Activated CD8-positive, alpha-beta memory T cell treated with anti-CD3 and anti-CD28 coated beads for 24 hours (primary cell): ENCODE measurements at places on chromosomes 12 and 14.

- no peak for DNase-seq
These were observed 19.4 kb upstream of the A2M start for GRCh38 chr12:9134981-9135628.

DNA sequence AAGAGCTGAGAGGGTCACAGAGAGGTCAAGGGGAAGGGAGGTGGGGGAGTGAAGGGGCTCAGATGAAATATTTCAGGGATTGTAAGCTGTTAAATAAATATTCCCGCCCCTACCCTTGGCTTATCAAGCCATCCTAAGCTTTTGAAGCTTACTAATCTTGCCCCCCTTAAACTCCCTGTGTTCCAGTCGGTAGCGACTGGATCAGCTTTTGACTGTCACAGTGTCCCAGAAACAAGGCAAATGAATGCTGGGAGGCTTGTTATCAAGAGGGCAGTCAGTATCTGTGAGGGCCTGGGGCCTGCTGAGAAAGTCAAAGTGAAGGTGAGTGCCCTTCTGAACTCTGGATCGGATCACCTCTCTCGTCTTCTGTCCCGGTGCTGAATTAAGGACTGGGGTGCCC is 128.1 kb downstream of the DACT1 start:
- DNase-seq, result no peak

GRCh38 chr14:94897561-94897960 is 127.6 kb upstream of the GSC start:
- DNase-seq, result no peak

DNA sequence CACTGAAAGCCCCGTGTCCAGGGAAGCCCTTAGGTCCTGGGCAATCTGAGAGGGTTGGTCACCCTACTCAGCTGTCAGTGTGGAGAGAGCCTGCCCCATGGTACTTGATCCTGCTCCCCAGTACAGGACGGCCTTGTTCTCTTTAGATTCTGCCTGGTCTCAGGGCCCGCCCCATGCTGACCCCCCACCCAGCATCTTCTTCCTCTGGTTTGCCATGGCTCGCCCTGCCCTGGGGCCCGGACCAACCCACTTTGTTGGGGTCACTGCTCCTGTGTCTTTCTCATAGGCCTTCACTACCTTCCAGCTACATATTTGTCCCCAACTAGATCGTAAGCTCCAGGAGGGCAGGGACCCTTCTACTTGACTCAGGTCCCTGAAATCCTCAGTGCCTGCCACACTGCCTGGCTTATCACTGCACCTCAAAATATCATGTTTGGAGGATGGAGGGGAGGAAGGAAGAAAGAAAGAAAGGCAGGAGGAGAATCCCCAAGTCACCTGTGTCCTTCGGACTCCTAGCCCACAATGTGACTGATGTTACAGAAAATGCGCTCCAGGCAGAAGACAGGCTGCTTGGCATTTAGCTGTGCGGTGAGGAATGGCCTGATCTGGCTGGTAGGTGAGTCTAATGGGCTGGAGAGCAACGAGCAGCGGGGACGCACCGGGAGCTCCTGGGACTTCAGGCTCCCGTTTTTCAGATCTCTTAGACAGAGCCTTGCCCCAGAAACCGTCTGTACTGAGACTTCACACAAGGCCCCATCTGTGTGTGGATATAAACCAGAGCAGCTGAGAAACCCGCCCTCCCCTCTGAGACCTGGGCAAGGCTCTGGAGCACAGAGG is 66.1 kb downstream of the C14orf132 start:
- no peak for DNase-seq

DNA sequence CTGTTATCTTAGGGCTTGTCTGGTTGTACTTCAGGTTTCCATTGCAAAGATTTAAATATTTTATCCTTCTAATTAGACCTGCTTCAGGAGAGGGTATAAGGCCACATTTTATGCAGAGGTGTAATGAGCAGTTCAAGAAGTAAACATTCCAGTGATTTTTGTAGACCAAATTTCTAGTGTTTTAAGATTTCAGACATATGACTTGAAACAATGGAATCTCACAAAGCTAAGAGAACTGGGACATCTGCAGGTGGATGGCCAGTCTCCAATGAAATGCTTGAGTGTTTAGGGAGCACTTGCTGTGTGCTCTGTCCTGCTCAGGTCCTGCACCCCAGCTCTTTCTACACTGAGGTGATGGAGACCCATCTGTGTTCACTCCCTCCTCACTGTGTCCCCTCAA is 7.9 kb downstream of the C14orf132 start:
- DNase-seq, result no peak

DNA sequence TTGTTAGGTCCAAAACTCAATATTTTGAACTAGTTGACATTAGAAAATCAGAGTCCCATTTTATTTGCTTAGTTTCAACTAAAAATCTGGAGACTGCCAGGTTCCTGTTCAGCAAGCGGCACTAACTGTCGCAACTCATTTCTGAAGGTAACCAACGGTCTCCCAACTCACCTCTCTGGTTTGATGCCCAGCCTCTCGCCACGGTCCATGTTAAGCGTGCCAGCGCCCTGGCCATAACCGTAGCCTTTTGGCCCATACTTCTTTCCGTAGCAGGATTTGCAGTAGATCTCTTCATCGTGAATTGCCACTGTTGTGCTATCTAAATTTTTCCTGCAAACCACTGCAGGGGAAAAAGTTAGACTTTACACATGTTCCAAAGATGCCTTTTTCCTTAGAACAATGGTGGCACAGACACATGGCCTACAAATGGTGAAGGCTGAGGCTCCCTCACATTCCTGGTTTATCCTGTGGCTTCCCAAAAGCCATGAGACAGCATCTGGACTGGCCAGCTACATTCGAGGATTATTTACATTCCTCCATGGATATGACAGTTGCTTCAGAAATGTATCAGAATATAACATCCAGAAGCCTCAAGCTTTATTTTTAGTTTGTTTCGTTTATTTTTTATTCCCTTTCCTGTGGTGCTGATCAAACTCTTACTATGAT is 15.7 kb downstream of the CSRP2 start:
- DNase-seq, result no peak

DNA sequence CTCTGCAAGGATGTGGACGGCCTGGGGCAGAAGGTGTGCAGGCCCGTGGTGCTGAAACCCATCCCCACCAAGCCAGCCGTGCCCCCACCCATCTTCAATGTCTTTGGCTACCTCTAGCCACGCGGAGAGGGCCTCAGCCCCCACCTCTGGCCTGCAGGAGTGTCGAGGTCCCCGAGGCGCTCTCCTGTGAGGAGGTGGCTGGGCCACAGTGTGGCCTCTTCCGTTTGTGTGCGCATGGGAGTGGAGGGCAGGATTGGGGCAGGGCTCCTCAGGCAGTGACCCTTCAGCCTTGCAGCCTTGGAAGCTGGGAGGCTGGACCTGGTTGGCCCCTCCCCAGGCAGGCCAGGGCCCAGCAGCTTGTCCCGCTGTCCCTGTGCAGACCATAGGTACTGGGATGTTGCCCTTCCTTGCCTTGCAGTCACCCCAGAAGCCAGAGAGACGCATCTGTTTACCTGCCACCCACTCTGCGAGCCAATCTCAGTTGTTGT is 1.9 kb downstream of the FAM181A start:
- DNase-seq, result no peak

DNA sequence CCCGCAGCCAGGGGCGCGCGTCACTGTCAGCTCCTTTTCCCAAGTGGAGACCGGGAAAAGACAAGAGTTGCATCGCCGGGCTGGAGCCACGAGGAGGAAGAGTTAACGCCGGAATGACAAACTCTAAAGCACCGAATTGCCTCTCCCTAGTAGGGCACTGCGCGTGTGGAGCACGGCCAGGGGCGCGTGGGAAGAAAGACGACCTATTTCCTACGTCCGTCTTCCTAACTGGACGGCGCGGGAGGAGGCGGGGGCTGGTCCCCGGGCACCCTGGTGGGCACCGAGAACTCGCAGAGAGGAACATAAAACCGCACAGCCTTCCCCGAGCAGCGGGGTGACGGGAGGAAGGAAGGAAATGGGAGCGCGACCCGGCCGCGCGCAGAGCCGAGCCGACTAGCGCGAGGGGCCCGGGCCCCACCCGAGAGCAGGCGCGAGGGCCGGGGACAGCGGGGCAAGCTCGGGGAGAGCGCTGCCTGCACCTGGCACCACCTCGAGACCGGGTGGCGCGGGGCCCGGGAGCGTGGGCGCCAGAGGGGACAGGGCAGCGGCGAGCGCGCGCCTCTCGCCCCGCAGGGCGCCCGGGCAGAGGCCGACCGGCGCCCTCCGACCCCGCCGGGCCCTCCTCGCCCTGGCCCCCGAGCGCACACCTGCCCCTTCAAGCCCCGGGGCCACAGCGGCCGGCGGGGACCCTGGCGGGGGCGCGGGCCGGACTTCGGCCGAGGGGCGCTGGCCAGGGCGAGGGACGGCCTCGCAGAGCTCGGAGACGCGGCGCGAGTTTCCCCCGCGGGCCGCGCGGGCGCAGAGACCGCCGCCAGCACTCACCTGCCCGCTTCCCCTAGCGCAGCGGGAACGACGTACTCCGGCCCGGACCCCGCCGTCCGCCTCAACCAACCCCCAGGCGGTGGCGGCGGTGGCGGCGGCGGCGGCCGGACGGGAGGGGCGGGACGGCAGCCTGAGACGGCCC is at the start of gene SETD3:
Gene SETD3 (minus strand): TSS at position 954 of the 964 bp plus-strand sequence. CDS start 15,054 bp downstream, outside the sequence.
- DNase-seq, result peak; percentile 76
